Hippocampal formation (tissue), 2 donors: ENCODE measurements at places on chromosomes 3 and 15.

DNA sequence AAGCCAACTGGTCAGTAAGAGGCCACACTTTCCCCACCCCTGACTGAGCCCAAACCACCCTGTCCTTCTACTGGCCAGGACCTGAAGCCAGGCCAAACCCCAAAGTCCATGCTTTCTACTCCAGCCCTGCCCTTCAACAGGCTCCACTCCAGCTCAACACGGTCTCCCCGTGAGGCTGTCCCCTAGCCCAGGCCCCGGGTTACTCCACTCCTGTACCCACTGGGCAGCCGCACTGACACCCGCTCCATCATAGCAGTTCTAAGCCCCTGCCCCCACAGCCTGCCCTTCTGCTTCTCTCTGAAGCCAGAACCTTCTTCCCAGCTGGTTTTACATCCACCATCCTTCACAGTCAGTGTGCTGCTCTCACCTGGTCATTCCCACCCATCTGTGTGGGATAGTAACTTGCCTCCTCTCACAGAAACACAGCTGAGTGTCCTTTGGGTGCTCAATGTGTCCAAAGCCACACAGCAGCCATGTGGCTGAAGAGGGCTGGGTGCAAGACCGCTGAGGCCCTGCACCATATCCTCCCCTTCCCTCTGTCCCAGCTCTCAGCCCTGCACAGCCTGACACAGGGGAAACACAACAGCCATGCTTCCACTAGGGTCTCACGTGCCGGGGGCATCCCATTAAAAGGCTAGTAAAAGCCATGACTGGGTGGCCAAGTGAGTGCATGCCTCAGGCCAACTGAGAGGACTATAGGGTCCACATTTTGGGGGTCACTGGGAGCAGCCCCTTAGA, 38.1 kb downstream of the TLE3 start:
- DNase-seq, result no peak

- no peak for DNase-seq
These were observed 42.3 kb downstream of the LSM3 start for GRCh38 chr3:14220933-14221332.

- DNase-seq, result no peak
These were observed 40.8 kb downstream of the MGLL start for GRCh38 chr3:127781411-127782001.

DNA sequence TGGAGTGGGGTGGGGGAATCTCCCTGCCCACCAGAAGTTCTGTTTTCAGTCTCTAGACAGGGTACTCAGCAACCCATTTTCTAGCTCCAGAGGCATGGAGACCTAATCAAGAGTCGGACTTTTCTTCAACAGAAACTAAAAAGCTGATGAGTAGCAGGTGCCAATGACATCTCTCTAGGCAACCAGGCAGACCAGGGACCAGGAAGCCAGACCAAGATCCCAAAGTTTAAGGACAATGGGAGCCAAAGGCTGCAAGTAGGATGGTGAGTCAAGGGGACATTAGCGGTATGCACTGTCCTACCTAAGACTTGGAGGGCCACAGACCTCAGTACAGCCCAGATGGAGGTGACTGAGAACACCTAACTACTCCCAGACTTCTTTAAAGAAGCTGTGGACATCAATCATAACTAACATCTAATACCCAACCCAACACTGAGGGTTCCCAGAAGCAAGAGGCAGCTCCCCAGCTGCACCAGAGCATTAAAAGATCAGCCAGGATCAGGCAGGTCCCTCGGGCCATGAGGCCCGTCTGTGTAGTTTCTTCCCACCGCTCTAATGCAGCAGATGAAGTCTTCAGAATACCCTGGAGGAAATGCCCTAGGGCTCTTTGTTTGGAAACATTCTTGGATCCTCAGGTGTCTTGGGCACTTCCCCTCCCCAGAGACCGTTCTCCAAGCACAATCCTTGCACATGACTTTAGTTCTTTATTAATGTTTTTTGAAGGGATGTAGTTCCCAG, 979 bp downstream of the CCDC71 start:
- DNase-seq, result no peak

DNA sequence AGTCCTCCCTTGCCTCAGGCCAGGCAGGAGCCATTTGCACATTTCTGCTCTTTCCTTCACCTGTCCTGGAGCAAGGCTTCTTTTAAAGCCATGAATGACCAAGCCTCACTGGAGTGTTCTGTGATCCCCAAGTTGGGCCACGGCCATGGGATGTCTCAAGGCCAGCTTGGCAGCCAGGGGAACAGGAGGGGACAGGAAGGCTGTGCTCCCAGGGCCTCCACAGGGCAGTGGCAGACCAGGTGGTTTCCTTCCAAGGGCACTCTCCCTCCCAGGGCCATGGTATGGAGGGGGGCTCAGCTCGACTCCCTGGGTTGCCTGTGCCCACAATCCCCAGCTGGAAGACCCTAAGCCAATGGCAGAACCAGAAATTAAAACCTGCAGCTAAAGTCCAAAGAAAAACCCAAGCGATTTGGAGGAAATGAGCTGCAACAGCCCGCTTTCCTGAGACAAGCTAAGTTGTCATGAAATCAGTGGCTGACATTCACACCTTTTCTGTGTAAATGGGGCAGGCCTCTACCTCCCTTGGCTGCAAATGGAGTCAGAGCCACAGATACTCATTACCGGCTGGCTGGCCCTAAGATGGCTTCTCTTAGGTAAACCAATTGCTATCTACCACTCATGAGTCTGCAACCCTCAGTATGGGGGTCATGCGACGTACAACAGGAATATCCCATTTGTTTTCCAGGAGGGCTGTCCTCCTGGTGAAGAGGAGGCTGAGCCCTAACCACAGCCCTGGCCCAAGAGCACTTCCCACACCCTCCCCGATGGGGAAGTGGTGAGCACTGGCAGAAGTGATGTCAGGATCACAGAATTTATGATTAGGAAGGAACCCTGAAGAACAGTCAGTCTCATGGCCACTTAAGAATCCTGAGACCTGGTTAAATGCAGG, 83.3 kb downstream of the SNRK start:
- DNase-seq, result no peak

GRCh38 chr3:25663869-25664811, 567 bp downstream of the TOP2B start:
- peak; percentile 65 for DNase-seq

GRCh38 chr15:63085289-63085688, 36.4 kb upstream of the LACTB start:
- DNase-seq, result no peak

- DNase-seq, result no peak
These were observed 27.2 kb downstream of the VGLL4 start for GRCh38 chr3:11616551-11616950.

- DNase-seq, result no peak
These were observed 2.7 kb downstream of the MECOM start for GRCh38 chr3:169660709-169661360.

- DNase-seq, result no peak
These were observed 44.6 kb downstream of the LINGO1 start for GRCh38 chr15:77588126-77588525.

DNA sequence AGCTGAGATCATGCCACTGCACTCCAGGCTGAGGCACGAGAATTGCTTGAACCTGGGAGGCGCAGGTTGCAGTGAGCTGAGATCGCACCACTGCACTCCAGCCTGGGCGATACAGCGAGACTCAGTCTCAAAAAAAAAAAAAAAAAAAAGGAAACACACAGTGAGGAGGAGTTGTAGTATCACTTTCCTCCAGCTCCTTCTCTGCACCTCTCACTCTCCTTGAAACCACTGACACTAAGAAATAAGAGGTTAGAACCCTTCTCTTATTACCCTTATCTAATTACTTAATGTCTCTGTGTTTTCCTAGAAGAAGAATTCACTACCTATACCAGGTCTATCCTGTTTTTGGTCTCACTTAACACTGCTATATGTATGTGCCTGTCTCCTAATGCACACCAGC, 31.7 kb downstream of the RAB27A start:
- DNase-seq, result no peak

- peak; percentile 64 for DNase-seq
These were observed 157.7 kb upstream of the FAM3D start for GRCh38 chr3:58824285-58824684.

- peak; percentile 46 for DNase-seq
These were observed 874 bp downstream of the INO80 start for GRCh38 chr15:41115161-41115651.

DNA sequence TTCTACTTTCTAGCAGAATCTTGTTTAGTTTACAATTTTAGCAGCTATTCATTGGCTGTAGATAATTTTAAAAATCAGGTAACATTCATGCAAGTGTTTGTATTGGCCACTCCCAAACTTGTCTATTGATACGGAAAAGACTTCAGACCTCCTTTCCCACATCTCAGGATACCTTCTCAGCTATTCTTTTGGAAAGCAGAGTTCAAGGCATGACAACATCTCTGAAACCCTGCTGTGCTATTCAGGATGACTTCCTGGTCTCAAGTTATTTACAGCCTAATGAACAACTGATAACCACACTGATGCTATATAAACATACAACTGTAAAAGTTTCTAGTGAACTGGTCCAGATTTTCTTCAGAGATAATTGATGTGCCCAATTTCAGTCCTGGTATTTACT, 55.8 kb downstream of the DZIP3 start:
- no peak for DNase-seq

DNA sequence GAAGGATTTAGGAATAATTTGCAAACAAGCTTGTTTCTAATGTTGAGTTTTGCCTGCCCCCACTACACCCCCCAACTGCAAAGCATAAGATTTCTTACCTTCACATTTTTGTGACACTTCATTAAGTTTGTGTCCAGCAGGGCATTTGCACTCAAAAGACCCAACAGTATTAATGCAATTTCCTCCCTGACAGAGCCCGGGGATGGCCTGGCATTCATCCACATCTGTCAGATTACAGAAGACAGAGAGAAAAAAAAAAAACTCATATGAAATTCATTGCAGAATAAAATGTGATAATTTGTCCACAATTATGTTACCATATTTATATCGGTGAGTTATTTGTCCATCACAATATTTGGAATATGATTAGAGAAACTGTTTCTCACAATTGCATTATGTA, 111.5 kb downstream of the FBN1 start:
- no peak for DNase-seq

GRCh38 chr3:16252988-16253387, 11.8 kb downstream of the DPH3 start:
- no peak for DNase-seq

- DNase-seq, result no peak
These were observed 106.3 kb upstream of the ANKRD28 start for GRCh38 chr3:15903759-15904720.

DNA sequence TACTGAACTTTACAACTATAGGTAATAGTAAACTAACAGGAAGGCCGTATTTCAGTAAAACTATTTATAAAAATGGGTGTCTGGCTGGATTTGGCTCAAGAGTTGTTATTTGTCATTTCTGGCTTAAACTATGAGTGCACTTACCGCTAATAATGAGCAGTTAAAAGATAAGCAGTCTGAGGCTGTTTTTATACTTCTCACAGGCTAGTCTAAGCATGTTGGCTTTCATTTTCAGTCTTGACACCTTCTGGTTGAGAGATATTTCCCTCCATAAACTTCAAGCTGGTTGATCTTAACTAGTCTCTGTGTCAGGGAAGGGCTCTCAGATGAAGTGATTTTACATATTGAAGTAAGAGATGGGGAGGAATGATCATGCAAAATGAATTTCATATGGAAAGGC, 96.1 kb downstream of the RSRC1 start:
- DNase-seq, result no peak

DNA sequence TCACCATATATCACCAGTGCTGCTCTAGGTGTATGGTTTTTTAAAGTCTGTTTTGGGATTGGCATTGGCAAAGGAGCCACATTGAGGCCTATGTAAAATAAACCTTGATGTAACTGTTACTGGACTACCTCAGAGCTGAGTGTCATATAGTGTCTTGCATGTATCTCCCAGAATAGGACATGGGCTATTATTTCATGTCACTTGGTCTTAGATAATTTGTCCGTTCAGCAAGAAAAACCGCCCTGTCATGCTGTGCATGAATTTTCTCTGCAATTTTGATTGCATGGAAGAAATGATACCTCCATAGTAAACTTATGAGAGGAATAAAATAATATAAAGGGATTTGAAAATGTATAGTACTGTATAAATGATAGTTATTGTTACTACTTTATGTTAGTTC, 59.6 kb downstream of the RNF13 start:
- no peak for DNase-seq

DNA sequence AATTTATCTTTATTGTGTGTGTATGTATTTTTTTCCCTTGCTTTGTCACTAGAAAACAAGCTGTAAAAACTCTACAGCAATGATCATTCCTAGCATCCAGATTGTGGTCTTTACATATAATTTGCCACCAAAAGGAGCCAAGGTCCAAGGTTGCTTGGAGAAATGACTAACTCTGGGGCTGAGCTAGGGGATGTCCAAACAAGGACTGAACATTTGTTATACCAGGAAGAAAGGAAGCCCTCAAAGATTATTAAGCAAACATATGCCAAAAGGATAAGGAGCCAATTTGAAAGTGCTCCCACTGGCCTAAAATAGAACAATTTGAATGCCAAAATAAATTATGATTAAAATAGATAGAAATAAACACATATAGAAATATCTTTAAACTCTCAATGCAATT, 293.3 kb downstream of the ZIC1 start:
- DNase-seq, result no peak

DNA sequence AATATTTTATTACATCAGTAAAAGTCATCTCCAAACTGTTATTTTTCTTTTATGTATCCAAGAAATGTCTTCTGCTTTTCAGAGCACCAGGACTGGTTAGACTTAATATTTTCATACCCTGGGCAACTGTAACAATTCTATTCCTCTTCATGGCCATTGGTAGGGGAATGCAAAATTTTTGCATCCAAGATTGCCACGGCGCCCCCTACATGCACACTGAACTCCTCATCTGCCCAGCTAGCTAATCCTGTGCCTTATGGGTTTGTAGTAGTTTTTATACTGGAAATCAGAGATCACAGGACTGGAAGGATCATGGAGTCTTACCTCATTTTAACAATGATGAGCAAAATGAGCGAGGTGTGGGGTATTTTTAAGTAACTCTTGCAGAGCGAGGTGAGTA, 74.2 kb downstream of the CRTC3 start:
- no peak for DNase-seq

DNA sequence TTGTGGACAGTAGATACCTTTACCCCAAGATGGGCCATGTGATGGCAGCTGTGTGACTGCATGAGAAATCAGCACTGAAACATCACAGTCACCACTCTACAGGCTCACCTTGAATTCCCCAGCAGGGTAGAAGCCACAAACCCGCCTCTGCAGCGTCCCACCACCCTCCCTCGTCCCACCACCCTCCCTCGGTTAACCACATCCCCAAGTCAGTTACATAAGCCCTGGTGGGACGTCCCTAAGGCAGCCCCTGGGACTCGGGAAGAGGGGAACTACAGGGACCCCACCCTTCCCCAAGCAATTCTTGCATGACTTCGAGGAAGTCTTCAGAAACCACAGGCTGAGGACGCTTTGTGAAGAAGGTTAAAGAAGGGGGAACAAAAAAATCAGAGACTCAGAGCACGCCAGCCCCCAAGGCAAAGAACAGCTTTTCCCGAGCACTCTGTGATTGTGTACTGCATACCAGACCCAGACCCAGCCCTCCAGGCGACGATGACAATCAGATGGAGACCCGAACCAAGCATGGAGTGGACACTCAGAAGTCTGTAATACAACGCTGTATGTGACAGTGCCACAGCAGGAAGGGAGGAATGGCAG, 60.5 kb downstream of the SH3BP5 start:
- DNase-seq, result no peak

- no peak for DNase-seq
These were observed 53.3 kb upstream of the RPL32 start for GRCh38 chr3:12894629-12895028.
